ENCODE measurements at places on chromosomes 3 and 15. TPM values are rescaled to one million over a fixed set of nuclear protein-coding genes. Genes with fewer than 3 reads are reported as not detected.

KLF15 gene
- total RNA-seq = 0.12 TPM

COX17 gene
- total RNA-seq = 102 TPM

SLITRK3 gene
- not detected for total RNA-seq

BUB1B gene
- 96.4 TPM for total RNA-seq

GOLGA8S gene
- not detected for total RNA-seq

MANF gene
- 200 TPM for total RNA-seq

C3orf85 gene
- total RNA-seq = not detected

DNA sequence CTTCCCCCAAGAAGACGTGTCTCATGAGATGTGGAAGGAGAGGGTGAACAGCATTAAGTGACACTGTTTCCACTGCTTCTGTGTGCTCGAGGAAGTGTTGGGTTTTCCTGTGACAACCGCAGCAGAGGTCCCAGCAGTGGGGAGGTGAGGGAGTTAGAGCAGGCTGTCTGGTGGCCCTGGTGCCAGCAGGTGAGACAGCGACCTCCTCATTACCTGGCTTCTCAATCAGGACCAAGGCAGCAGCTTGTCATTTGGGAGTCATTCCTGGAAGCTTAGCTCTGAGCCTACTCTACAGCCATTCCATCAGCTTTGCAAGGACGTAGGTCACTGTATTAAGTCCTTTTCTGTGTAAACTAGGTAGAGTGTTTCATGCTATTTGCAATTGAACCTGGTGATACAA, 63.3 kb upstream of the RGMA start:
- no peak for DNase-seq

- no peak for DNase-seq
These were observed 9.5 kb downstream of the MTHFS start for GRCh38 chr15:79887054-79887930.

- no peak for DNase-seq
These were observed 61.3 kb downstream of the DMXL2 start for GRCh38 chr15:51561271-51561670.

Data from PC-3 (cell line).